ENCODE measurements at places on chromosomes 16 and 17.
A peak's percentile ranks its signal among the peaks of the same experiment; 100 is the strongest.

GRCh38 chr17:57391857-57392471 is 135.6 kb downstream of the MSI2 start:
- DNase-seq: no peak

GRCh38 chr16:25988084-25988483 is 296.3 kb downstream of the HS3ST4 start:
- DNase-seq: peak; percentile 75

GRCh38 chr17:74994440-74994839 is 7.0 kb downstream of the CDR2L start:
- DNase-seq: no peak

DNA sequence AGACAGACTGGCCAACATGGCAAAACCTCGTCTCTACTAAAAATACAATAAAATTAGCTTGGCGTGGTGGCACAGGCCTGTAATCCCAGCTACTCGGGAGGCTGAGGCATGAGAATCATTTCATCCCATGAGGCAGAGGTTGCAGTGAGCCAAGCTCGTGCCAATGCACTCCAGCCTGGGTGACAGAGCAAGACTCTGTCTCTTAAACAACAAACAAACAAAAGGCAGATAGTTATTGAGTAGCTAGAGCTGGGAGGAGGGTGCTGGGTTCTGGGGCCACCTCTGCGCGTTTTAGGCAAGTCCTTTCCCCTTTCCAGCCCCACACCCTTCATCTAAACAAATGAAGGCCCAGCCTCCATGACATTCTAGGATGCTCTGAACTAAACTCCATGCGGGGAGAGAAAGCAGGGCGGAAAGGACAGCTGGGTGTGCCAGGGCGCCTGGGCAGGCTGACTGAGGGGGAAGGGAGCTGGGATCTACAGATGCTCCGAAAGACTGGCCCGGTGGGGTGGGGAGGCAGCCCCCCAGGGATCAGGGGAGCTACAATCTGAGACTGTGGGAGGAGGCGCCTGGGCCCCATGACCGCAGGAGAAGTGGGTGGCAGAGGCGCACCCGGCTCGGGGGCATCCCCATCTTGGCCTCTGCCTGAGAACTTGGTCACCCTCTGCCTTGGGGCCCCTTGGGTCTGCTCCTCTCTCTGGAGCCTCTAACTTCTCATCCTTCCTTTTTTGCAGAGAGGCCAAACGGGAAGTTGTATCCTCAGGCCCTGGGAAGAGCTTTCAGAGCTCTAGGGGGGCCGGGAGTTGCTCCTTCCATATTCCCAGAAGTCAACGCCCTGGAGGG is 910 bp downstream of the ITGAL start:
- DNase-seq: no peak

DNA sequence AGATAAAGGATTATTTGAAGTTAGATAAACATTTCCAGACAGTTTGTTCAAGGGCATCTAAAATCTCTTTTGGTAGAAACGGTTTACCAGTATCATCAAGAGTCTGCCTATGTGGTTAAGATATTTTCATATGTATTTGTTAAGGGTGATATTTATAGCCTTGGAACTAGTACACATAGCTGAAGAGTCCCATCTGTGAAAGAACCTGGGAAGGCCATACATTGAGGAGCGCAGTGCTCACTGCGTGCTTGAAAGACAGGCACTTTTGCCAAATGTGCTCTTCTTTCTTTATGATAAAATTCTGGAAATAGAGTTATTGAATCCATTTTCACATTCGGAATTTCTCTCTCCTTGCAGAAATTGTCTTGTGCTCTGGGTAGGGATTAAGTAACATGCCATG is 7.7 kb downstream of the IGSF6 start:
- DNase-seq: no peak

DNA sequence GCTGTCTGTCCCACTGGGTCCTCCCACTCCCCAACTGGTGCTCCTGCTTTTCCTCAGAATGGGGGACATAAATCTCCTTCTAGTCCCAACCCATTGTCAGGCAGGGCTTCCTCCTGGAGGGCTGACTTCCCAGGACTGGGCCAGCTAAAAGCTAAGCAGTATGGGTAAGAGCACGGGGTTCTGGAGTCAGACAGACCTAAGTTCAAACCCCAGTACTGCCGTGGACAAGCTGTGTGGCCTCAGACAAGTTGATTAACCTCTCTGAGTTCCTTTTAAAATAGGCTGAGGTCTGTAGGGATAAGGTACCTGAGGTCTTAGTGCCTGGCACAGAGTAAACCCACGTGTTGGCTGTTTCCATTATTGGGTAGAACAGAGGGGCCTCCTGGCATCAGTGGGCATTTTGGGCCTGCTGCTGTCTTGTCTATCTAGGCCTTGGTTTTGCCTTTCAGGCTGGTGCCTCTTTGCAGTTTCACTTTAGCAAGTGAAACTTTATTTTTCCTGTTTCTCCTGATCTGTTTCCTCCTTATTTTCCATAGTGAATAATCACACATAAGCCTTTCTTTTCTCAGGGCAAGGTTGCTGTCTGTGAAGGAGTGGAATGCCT is 114.6 kb downstream of the PRKCB start:
- no peak for DNase-seq

GRCh38 chr16:76976101-76976500 is 214.9 kb upstream of the MON1B start:
- DNase-seq: no peak

DNA sequence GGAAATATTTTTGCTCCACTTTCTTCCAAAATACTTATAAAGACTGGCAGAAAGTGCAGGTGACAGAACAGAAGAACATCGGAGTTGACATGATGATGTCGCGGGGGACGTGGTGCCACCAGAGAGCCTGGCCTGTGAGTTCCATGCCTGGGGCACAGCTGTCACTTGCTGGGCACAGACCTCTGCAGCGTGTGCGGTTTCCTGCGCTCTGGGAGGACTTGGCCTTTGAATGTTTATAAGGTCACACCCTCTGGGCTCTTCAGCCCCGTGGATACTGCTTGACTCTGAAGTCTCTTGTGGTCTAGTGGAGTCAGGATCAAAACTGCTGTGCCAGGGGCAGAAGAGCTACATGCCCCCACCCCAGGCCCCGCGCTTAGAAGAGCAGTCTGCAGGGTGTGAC is 357.9 kb downstream of the SLC39A11 start:
- no peak for DNase-seq

GRCh38 chr17:9456330-9456729 is 119.3 kb downstream of the STX8 start:
- DNase-seq: no peak

DNA sequence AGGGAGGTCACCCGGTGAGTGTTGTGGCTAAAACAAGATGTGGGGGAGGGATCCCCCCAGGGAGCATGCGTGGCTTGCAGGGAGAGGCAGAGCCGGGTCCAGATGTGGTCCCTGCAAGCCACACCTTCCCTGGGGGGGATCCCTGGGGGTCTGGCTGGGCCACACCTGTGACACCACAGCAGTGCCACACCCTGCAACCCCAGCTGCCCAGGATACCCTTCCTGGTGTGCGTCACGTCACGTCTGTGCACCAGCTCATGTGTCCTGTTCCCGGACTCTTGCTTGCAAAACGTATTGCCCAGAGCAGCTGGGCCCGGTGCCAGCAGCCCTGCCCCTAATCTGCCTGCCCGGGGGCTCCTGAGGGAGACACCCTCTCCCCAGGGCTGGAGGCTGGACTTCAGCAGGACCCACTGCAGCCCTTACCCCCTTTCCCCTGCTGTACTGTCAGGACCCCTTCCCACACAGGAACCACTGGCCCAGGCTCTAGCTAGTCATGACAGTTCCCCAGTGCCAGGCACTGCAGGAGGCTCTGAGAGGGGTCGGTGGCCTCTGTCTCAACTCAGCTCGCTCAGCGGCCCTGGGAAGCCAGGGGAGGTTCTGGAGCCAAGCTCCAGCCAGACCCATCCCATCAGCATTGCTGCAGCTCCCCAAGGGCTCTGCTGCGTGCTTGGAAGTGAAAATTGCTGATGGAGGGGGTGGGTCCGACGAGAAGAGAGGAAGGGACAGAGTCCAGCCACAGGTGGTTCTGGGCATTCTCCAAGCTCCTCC is 25.8 kb upstream of the ACSF3 start:
- DNase-seq: no peak

DNA sequence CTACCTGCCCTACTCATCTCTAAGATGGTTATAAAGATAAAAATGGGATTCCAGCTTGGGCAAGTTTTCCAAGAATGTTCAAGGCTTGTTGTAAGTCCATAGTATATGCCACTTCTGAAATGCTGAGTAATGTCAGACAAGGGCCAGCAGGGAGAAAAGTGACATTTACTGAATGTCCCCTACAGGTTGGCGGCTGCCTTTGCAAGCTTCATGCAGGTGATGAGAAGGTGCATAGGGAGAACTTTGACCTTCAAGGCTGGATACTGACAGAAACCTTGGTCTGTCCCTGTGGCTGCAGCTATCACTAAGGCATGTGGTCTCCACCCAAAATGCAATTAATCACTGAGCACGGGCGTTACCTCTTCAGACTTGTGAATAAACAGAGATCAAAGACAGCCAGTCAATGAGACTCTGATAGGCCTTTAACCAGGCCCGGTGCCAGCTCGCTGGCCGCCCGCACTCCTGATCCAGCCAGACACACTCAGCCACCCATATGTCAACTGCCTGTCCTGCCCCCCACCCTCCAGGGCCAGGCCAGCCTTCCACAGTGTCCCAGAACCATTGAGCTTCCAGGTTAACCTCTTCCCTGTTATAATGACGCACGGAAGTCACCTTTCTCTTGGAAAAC is 26.8 kb upstream of the AXIN2 start:
- DNase-seq: no peak

DNA sequence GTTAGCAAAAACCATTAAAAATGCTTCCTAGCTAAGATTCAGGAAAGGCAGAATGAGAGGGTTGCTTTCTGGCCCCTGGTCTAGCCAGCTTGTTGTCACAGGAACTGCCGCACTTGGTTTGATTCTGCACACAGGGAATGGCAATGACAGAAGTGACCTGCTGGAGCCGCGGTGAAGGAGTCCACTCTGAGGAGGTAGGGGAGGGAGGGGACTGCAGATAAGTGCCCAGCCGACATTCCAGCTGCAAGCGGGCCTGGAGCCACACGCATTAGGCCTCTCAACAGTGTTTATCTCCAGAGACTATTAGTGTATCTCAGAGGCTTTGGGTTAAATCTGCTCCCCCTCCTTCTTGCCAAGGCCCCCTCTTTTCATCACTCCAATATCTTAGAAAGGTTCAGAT is 38.6 kb downstream of the CDRT15 start:
- DNase-seq: no peak

GRCh38 chr17:57242148-57242547 is 14.2 kb upstream of the MSI2 start:
- DNase-seq: no peak

DNA sequence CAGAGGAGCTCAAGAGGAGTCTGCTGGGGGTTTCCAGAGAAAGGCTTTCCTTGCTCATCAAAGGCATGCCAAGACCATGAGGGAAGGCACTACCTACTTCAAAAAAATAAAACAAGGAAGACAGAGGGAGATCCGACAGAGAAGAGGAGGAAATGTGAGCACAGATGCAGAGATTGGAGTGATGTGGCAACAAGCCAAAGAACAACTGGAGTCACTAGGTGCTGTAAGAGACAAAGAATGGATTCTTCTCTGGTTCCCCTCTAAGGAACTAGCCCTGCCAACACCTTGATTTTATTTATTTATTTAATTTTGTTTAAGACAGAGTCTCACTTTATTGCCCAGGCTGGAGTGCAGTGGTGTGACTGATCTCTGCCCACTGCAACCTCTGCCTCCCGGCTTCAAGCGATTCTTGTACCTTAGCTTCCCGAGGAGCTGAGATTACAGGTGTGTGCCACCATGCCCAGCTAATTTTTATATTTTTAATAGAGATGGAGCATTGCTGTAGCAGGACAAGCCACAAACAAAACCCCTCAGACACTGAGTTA is 13.8 kb upstream of the ACSF2 start:
- no peak for DNase-seq

DNA sequence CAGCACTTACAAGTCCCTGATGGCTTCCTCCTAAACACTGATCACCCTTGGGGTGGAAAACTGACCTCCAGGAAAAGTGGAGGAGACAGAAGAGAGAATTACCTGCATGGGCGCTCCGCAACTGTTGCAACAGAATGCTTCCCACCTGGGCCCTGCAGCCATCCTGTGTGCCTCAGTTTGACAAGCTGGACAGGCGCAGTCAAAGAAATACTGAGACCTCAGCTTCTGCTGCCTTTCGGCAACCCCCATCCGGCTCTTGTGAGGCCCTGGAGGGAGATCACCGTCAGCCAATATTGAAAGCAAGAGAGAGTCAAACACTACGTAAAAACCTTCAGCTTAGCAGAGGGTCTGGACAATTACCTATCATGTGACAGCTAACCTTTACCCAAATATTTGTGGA is 24.8 kb downstream of the SERPINF1 start:
- no peak for DNase-seq

GRCh38 chr16:79874391-79874790 is 273.9 kb upstream of the MAF start:
- DNase-seq: no peak

DNA sequence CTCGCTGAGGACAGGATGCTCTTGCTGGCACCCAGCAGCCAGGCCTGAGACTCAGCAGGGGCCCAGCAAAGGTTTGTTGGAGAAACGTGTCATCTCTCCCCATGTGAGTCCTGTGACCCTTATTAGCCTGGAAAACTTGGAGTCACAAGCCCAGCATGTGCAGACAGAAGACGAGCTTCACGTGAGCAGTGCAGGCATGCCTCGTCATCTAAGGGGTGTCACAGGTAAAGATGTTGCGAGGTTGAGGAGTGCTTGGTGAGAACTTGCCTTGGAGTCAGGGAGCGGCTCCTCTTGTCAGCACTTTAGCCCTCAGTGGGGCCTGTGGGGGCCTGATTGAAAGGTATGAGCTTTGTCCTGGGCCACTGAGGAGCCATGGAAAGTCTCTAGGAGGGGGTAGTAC is 2.1 kb upstream of the CTRL start:
- no peak for DNase-seq
